Stimulated activated naive CD4-positive, alpha-beta T cell (primary cell): ENCODE measurements at places on chromosomes 3 and 15.

- DNase-seq: no peak
Observed at GRCh38 chr3:49787182-49787464, 781 bp upstream of the IP6K1 start.

DNA sequence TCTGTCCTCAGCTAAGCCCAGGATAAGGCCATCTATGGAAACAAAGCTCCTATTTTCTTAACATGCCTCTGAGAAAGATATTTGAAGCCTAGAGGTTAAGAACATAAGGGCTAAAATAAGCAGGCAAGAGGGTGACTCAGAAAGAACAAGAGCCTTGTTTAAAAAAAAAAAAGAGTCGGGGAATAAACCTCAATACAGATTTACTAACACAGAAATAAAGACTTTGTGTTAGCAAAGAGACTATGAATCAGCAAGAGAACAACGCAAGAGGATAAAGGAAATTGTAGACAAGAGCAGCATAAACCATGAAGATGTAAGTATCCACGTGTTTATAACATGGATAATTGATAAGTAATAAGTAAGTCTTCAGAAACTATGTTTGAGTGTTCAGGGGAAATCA is 36.0 kb downstream of the RAB27A start:
- no peak for DNase-seq

GRCh38 chr3:105170423-105170822 is 196.3 kb upstream of the ALCAM start:
- no peak for DNase-seq

- DNase-seq: no peak
Observed at GRCh38 chr15:81312790-81313543, 11.0 kb downstream of the STARD5 start.

DNA sequence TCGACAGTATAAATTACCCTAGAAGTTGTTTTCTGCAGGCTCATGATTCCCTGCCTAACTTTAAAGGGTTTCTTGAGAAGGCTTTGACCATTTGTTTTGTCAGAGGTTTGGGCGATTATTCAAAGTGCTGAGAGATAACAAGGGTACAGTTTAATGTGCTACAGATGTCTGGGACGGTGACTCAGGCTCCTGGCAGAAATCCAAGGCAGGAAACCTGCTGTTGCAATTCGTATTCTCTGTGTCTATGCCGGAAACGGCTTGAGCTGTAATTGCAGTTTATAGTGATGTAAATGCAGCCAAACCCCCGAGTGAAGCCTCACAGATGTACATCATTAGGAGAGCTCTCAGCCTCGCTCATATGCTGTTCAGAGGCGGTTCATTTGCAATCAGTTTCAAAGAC is 65.6 kb downstream of the SYNPR start:
- no peak for DNase-seq

DNA sequence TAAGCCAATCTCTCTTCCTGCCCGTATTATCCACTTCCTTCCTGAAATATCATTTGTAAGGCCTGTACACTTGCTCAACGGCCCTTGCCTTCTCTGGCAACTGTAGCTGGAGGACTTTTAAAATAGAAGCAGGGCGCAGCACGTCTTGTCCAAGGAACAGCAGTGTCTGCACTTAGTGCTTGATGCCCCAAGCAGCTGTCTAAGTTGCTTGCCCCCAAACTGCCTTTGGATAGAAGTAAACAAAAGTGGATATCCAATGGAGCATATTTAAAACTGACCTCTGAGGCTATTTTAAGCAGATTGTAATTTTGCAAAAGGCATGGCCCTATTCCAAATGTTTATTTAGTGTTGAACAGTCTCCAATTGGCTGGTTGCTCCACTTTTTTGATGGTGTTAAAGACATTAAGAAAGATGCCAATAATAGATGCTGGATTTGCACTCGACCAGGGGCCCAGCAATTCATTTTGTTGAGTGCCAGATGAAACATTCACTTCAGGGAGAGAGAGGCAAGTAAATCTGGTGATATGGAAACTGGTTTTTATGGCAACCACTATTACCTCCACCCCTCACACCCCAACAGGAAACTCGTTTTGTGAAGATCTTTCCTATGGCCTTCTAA is 526.8 kb upstream of the TBL1XR1 start:
- no peak for DNase-seq

- DNase-seq: no peak
Observed at GRCh38 chr3:34024447-34025240, 226.2 kb downstream of the PDCD6IP start.

DNA sequence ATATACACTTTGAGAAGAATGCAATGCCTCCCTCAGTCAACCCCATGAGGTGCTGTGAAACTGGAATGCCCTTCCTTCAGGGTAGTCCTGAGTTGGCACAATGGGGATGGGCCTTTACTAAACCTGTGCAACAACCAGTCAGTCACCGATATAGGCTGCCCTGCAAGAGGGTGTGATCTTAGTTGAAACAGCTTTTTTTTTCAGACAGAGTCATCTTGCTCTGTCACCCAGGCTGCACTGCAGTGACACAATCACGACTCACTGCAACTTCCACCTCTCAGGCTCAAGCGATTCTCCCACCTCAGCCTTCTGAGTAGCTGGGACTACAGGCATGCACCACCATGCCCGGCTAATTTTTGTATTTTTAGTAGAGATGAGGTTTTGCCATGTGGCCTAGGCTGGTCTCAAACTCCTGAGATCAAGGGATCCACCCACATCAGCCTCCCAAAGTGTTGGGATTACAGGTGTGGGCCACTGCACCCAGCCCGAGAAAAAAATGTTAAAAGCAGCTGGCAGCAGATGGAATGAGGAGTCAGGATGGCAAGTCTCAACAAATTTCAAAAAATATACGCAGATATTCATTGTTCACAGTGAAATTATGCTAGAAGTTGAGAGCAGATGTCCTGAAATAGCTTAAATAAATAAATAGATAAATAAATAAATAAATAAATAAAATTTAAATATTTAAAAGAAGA is 31.8 kb downstream of the MYO5A start:
- DNase-seq: no peak

GRCh38 chr3:58567251-58567515 is 10.0 kb downstream of the FAM107A start:
- no peak for DNase-seq

DNA sequence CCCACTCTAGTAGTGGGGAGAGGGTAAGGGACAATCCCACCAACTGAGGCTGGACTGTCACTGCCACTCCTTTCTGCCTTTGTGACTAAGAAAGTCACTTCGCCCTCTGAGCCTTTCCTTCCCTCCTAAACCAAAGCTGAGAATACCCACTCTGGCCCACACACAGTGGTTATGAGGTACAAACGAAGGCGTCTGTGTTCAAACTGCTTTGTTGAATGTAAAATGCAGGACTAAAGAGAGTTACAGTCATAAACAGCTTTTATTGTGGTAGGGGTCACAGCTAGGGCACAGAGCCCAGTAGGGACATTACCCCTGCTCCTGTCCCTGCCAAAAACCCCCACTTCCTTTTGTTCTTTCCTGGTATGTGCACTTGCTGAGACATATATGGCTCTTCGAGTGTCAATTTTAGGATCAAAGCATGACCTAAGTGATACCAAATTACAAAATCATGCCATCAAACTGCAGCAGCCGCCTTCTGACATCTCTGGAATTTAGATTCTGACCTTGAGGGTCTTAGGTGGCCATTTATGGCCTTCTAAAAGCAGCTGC is 45.1 kb downstream of the CTDSPL start:
- no peak for DNase-seq

DNA sequence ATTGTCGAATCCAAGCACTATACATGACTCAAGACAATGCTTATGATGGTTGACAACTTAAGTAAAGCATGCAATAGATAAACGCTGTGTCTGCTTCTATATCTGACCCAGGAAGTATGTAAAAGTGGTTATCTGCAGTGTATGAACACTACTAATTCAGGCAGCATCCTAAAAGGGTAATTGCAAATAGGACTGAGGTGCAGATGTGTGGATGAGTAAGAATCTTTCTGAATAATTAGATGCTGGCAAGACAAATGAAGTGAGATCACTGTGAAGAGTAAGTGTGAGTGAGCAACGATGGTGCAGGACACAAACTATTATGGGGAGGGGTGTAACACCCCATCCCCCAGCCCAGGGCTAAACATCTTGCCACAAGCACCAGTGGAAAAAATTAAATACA is 195.7 kb upstream of the CHRNA7 start:
- DNase-seq: no peak

- no peak for DNase-seq
Observed at GRCh38 chr3:69865925-69866679, 126.8 kb downstream of the MITF start.

DNA sequence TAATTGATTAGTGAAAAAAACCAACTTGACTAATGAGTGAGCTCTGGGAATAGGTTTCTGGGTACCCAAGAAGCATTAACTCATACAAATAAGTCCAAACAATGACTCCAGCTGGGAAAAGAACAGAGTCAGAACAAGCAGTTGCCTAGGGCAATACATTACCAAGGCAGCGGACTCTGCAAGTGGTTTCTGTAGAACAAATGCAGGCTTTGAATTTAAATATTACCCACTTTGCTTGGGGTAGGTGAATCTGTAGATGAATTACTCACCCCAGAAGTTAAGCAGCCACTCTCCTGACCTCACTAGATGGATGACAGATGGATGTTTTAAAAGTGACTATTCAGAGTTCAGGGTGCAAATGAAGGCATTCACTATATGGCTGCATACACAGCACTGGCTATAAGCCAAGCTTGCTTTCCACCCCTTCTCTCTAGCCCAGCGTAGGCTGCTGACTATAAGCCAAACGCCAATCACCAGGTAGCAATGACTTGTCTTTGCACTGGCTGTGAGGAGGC is 73.1 kb upstream of the BHLHE40 start:
- no peak for DNase-seq

- no peak for DNase-seq
Observed at GRCh38 chr3:48015431-48016180, 610 bp downstream of the MAP4 start.
